ENCODE measurements at places on chromosomes 3 and 15.
A peak's percentile ranks its signal among the peaks of the same experiment; 100 is the strongest.

DNA sequence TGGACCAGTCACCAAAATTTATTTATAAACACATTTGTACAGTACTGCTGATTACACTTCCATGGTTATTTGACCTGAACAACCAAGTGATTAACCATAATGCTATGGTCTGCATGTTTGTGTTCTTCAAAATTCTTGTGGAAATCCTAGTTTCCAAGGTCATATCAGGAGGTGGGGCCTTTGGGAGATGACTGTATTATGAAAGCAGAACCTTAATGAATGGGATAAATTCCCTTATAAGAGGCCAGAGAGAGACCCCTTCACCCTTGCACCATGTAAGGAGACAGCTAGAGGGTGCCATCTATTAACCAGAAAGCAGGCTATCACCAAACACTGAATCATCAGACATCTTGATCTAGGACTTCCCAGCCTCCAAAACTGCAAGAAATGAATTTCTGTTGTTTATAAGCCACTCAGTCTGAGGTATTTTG lies 1.9 kb downstream of the SCAPER start:
- peak; percentile 12 for DNase-seq

DNA sequence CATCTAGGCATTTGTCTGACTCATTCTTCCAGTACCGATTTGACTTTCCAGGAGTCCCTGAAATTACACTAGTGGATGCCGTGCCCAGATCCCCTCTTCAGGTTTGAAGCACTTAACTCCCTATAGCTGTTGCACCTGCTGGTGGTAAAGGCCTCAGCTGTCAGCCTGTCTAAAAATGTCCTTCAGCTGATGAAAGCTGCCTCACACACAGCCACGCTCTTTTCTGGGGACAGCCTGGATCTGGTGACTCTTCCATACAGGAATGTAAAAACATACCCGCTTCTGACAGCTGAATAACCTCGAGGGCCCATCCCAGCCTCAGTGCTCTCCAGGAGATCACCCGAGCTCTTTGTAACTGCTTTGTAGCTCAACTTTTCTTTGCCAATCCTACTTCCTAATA lies 534.1 kb upstream of the GRM7 start:
- no peak for DNase-seq

GRCh38 chr3:189041482-189042090 lies 130.2 kb upstream of the TPRG1 start:
- DNase-seq: peak; percentile 51

DNA sequence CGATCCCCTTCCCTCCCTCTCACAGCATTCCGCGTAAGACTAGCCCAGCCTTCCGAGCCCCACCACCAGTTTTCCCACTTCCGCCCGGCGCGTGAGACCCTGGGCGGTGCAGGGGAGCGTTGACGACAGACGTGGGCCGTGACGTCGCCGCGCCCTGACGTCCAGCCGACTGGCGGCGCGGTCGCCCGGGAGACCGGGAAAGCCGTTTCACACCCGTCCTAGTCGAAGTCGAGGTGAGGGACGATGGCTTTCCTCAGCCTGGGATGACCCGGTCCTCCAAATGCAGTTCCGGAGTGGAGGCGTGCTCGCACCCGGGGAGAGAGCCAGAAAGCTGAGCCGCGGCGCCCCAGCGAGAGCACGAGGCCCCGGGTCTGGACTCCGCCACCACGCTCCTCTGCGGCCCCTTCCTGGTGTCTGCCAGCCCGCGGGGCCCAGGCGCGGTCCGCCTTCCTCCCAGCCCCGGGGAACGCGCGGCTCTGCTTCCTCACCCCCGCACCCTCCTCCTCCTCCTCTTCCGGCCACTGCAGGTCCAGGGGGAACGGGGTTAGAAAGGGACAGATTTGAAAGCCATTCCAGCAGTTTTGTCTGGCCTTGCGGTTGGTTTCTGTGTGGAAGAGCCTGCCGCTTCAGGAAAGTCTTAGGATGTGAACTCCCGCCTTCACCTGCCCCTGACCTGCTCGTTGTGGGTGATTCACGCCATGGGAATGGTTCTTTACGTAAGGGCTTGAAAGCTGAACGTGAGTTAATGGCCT lies at the start of gene LEKR1:
Gene LEKR1, plus strand, starts transcription at position 210 of the 752 bp plus-strand sequence. CDS start 2,977 bp downstream, outside the sequence.
- DNase-seq: peak; percentile 93

DNA sequence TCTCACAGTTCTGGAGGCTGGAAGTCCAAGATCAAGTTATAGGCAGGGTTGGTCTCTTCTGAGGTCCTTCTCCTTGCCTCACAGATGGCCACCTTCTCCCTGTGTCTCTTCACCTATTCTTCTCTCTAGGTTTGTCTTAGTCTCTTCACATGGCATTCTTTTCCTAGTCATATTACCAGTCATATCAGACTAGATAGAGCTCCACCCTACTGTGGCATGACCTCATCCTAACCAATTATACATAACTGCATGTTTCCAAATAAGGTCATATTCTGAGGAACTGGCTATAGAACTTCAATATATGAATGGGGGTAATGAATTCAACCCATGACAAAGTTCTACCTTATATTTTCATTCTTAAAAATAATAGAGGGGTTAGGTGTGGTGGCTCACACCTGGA lies 196.4 kb upstream of the UBE3A start:
- DNase-seq: no peak

DNA sequence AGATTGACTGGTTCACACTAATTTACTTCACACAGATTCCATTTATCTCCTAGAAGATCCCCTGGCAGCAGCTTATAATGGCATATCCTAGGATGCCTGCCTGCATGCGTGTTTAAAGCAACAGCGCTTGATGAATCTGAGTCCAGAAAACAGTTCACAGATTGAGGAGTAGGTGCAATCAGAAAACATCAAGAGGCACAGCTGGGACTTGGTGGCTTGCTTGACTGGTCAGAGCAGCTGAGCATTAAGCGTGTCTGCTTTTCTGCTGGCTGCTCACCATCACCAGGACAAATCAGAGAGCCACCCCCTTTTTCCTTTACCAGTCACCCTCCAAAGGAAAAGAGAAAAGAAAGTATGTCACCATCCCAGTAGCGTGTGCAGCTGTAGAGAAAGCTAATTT lies 223.6 kb downstream of the WDR72 start:
- DNase-seq: no peak

DNA sequence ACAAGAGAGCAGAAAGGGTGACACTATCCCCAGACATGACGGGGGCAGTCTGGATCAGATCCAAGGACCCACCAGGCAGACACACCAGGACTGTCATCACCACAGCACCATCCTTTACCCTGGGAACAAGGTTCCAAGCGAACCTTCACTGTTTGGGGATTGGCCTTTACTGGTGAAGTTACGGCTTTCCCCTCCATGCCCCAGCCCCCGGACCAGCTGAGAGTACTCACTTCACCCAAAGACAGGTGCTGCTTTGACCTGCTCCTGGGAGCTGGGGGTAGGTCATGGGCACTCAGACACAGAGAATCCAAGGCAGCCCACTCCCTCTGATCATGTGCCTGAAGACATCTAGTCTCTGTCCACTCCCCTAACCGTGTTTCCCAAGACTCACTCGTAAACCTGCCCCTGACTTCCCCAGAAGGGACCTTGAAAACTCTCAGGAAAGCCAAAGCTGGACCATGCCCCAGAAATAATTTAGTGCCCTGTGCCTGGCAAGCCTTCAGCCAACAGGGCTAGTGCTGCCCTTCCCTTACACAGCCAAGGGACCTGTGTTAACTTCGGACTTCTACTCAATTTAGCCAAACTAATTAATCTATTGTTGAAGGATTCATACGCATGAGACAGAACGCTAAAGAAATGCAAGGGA lies 2.8 kb downstream of the RRP9 start:
- DNase-seq: no peak

- DNase-seq: no peak
Observed at GRCh38 chr3:31622636-31623288, 90.0 kb downstream of the STT3B start.

DNA sequence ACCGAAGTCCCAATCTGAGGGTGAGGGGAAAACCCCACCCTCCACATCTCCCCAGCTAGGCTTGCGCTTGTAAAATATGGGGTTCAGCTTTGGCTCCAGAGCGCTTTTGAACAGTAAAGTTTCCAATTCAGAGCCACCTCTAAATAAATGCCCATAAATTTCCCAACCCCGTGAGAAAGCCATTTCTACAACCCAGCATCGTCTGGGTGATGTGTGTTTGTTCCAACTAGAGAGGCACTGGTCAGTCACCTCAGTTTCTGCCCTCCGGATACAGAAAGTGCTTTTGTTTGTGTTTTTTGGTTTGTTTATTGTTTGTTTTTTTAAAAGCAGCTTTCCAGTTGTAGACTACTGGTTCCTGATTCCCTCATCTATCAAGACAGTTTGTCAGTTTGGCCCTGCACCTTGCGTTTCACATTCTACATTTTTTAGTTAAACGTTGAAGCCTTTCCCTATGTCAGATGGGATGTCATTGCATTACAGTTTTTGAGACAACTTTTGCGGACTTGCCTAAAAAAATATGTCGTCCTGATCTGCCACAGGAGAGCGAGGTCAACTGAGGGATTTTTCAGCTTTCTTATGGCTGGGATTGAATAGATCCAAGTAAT lies 15.0 kb upstream of the SOX2 start:
- no peak for DNase-seq

DNA sequence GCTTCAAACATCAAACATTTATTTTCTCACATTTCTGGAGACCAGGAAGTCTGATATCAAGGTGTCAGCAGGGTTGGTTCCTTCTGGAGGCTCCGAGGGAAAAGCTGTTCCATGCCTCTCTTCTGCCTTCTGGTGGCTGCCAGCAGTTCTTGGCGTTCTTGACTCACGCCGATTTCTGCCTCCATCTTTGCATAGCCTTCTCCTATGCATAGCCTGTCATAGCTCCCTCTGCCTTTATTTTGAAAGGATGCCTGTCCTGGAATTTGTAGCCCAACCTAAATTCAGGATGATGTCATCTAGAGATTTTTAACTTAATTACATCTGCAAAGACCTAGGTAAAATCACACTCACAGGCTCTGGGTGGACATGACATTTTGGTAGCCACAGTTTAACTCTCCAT lies 70.4 kb downstream of the RGMA start:
- DNase-seq: no peak

Measured in HCT116 (cell line).